ENCODE measurements at places on chromosomes 3 and 15. TPM values are rescaled to one million over a fixed set of nuclear protein-coding genes. Genes with fewer than 3 reads are reported as not detected.

The AGBL1 gene
- polyA plus RNA-seq, result 0.02 TPM

The PLA2G4E gene
- not detected for polyA plus RNA-seq

The GRK7 gene
- polyA plus RNA-seq, result not detected

The SLC9C1 gene
- polyA plus RNA-seq, result not detected

The PRSS50 gene
- polyA plus RNA-seq, result 0.23 TPM

The A4GNT gene
- polyA plus RNA-seq, result not detected

The NR2E3 gene
- not detected for polyA plus RNA-seq

The LSM3 gene
- polyA plus RNA-seq, result 18.6 TPM

The MAGI1 gene
- 14.7 TPM for polyA plus RNA-seq

The LMCD1 gene
- polyA plus RNA-seq, result 127 TPM

The TXNRD3 gene
- 11.1 TPM for polyA plus RNA-seq

The CHRNA7 gene
- polyA plus RNA-seq, result 1.9 TPM

The SRGAP3 gene
- polyA plus RNA-seq, result 2.1 TPM

The CLDN11 gene
- 254 TPM for polyA plus RNA-seq

The RFC4 gene
- 18.6 TPM for polyA plus RNA-seq

The KY gene
- 0.34 TPM for polyA plus RNA-seq

The ZMAT3 gene
- 6.6 TPM for polyA plus RNA-seq

The INTS14 gene
- polyA plus RNA-seq, result 25.9 TPM

The SPPL2A gene
- 15.4 TPM for polyA plus RNA-seq

The LRRC15 gene
- polyA plus RNA-seq, result 0.10 TPM

All from ovary (tissue), 10 donors.